Hematopoietic multipotent progenitor cell treated with erythropoietin and hydrocortisone succinate and interleukin-3 and kit ligand, for 8 days (in vitro differentiated cells): ENCODE measurements at places on chromosomes 1 and 21.
A peak's percentile ranks its signal among the peaks of the same experiment; 100 is the strongest.

- no peak for DNase-seq
Observed at GRCh38 chr1:155127967-155128754, 485 bp downstream of the EFNA1 start.

DNA sequence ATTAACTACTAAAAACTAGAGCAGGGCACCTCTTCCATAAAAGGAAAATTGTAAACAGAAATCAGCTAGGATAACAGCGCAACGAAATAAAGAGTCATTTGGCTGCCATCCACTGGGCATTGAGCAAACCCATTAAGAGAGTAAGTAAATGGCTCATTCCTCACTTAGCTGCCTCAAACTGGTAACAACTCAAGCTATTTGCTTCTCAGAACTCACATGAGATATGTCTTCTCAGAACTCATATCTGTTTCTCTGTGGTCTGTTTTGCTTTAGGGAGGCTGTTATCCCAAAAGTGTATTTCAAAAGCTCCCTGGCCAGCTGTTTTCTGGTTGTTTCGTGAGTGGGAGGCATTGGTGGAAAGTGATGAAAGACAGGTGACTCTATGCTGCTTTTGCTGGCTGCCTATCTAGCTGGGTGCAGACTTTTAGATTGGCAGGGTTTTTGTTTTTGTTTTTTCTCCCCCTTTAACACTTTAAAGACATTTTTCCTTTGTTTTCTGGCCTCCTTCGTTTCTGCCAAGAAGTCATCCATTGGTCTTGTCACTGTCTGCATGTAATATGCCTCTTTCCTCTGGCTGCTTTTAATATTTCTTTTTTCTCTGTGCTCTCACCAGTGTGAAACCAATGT is 269.2 kb upstream of the RGS18 start:
- DNase-seq: peak; percentile 80

DNA sequence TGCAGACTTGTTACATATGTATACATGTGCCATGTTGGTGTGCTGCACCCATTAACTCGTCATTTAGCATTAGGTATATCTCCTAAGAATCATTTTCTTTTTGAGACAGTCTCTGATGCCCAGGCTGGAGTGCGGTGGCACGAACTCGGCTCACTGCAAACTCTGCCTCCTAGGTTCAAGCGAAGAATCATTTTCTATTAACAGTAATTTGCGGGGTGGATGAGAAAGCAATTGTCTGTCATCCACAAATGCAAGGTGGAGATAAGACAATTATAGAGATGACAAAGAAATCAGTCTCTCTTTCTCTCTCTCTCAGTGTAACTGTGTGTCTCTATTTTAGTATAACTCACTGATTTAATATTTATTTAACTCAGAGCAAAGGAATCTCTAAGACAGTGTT is 131.0 kb upstream of the KIAA1614 start:
- DNase-seq: no peak

DNA sequence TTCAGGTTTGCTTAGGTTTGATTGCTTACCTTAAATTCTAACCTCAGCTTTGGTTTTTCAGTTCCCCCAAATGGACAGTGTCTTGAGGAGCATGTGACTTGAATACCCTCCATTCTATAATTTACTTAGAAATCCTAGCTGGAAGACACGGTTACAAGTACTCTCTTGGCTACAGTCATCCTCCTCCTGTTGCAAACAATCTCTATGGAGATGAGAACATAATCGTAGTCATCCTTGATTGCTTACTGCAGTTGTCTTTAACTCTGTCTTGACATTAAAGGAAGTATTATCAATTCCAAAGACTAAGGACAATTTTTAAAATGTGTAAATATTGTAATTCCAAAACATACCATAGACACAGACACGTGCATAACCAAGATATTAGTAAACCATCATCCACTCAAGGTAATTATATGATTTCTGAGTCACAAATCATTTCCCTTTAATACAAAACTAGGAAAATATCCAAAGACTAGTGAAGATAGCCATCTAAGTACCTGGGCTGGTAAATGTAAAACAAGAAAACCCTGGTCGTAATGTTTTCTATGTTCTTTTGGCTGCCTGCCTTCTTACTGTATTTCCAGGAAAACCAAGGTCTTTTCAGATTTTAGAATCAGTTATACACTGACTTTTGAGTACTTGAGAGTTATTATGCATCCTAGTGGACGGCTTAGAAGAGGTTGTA is 149.9 kb downstream of the CHRM3 start:
- DNase-seq: no peak

GRCh38 chr1:219120624-219121544 is 52.8 kb upstream of the LYPLAL1 start:
- peak; percentile 1 for DNase-seq

DNA sequence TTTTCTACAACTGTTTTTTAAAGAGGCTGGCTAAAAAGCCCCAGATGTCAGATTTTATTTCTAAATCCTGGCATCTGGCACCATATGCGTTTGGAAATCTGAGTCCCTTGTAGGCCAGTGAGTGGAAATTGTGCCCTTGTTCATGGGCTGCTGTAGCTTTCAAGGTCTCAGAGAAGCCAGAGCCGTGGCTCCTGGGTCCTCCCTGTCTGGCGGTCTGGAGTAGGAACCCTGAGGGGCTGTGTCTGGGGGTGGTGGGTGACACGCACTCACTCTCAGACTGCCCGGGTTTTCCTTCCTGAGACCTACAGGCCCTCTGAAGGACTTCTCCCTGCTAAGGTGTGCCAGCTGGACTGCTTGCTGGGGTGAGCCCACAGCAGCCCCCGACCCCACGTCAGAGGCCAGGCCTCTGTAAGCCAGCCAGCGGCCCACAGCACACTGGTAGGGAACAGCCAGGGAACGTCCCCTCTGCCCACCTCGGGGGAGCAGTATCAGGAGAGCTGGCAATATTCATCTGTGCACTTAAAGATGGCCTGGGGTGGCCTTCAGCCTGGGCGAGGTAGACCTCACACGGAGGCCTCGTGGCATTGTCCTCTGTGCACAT is 151.5 kb downstream of the PEX14 start:
- no peak for DNase-seq

GRCh38 chr1:232130815-232131480 is 499.0 kb downstream of the SIPA1L2 start:
- DNase-seq: no peak

DNA sequence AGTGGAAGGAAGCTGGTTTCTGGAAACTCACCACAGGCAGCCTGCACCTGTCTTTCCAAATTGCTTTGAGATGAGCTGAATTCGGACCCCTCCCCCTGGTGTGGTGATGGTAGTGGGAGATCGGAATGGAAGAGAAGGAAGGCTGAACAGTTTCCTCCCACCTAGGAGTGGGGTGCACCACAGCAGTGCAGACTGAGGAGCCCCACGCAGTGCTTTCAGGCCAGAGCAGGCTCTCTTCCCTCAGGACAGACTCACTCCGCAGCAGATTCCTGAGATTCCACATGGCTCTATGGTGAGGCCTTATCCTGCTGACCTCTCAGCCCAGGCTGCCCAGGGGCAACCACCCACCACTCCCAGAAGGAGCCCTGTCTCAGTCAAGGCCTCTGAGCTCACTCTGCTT is 80.9 kb downstream of the ATP1A1 start:
- no peak for DNase-seq

- DNase-seq: no peak
Observed at GRCh38 chr1:111735858-111736544, 3.2 kb downstream of the INKA2 start.

GRCh38 chr1:53478502-53478818 is 19.3 kb downstream of the DMRTB1 start:
- no peak for DNase-seq

DNA sequence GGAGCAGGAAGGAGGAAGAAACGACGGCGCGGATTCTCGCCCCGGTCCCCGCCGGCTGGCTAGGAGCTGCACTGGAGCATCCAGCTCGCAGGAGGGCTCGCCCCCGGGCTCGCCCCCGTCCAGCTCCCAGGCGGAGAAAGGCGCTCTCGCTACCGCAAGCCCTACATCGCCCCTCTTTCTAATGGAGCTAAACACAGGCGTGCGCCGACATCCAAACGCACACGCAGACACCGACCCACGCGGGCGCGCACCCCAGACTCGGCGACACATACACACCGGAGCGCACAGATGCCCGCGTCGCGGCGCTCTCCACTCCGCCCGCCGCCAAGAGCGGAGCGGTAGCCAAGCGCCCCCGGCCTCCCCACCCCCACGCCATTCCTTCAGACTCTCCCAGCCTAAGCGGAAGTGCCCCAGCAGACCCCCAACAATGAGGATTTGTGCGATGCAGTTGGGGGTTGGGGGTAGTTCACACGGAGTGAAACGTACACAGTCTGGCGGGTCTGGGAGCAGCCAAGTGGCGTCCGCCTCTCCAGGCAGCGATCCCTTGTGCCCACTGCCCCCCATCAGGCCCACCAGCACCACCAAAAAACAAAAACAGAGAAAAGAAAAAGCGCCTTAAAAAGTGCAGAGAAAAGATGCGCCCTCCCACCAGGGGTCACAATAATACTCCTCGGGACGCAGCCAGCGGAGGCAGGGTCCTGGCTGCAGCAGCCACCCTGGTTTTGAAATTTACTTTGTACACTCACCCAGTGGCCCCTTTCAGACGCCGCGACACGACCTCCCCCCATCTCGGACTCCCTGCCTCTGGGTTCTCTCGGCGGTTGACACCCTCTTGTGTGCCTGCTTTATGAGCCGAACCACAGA is 1.4 kb downstream of the DAB1 start:
- DNase-seq: no peak

- DNase-seq: no peak
Observed at GRCh38 chr1:203742436-203742835, 22.5 kb upstream of the LAX1 start.

GRCh38 chr1:151960780-151961513 is 32.7 kb downstream of the S100A10 start:
- DNase-seq: no peak

DNA sequence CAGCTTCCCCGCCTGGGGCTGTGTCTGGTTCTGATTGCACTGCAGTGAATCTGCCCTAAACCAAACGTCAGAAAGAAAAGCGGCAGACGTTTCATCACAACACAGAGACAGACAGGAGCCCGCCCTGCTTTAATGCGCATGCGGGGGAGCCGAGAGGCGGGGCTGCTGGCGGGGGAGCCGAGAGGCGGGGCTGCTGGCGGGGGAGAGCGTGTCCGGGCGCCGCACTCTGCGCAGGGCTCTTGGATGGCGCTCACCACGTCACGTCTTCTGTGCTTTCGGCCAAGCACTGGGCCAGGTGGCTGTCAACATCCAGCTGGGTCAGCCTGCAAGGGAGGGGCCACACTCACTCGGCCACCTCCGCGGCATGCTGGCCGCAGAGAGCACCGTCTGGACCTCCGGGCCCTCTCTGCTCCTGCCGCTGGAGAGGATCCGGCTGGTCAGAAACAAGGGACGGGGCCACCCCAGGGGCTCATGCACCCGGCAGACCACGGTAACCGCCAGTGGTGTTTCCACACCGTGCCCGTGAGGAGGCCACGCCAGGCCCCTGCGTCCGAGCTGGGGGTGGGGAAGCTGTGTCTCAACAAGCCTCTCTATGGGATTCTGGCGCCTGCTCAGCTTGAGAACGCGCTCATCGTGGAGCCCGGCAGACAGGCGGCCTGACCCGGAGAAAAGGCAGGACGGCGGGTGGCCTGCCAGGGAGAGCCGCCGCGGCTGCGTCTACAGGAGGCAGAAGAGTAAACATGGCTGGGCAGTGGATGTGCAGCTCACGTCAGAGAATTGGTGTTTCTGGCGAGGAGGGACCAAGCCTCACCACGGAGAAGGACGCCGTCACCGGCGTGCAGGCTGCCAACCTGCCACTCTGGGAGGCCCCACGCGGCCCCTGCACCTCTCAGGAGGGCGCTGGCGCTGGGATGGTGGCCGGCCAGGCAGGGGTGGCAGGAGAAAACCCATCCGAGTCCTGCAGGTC is 4.8 kb downstream of the FAAP20 start:
- peak; percentile 89 for DNase-seq

DNA sequence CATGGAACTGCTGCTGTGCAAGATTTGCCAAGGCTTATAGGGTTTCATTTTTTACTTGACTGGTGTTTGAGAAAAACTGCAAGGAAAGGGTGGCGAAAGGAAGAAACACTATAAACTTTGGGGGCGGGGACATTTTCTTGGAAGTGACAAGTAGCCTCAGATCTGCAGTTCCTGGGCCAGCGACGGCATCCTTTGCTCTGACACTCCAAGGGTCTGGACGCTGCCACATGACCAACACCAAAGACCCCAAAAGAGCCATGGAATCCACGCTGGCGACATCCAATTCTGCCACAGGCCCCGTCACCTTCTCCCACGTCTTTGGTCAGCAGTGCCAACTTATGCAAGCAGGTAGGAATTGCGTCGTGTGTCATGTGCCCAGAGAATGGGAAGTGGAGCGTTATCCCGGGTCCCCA is 193.4 kb downstream of the PRDM2 start:
- no peak for DNase-seq

DNA sequence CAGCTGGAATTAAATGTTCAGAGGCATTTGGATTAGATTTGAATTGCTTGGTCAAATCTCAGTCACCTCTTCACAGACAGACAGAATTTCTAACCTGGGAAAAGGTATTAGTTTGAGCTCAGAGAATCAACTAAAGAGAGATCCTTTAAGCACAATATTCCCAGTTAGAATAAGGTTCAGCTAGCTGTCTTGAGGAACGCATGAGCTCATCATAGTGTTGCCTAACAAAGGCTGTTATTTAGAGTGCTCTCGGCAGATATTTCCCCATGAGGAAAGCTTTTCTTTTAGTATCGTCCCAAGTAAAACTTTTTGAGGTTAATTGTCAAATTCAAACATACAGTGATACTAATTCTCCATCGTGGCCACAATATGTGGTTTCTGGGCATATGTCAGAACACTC is 269.9 kb downstream of the HLX start:
- DNase-seq: no peak

DNA sequence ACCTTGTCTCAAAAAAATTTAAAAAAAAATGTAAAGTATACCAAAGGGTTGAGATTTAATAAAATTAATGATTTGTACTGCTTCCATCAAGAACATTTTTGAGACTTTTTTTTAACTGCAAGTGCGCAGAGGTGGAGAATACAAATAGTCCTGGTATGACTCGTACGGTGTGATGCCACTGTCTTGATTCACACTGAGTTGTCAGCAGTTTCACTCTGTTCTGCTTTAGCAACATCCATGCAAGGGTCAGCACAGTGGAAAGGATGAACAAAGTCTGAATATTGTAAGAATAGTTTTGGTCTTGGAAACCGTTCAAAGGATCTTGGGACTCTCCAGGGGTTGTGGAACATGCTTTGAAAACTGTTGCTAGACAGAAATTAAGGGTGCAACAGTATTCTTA is 40.2 kb downstream of the EXO1 start:
- DNase-seq: no peak

- no peak for DNase-seq
Observed at GRCh38 chr21:25960402-25960801, 210.2 kb downstream of the APP start.

DNA sequence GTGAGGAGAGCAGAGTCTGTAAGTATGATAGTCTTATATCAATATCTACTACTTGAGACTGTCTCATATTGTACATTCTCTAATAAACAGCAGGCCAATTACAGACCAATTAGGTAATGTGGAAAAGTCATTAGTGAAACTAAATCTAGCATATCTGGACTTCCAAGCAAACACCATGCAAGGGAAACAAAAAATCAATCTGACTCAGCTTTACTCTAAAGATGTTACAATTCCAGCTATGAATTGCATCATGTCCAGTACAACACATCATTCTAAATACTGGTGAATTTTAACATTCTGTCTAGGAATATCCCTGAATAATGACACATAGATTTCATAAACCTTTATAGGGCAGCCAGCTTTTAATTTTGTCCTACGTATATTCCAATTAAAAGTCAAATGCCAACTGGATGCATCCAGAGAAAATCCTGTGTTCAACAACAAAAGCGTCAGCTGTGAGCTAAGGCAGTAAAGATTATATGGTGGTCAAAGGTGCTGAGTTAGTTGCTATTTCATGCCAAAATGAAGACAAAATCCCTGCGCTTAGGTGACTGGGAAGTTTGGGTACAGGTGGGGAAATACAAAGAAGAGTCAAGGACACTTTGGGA is 159.3 kb downstream of the TTLL7 start:
- no peak for DNase-seq

GRCh38 chr1:27004471-27005165 is 8.0 kb downstream of the TENT5B start:
- DNase-seq: no peak
